GM12892 (cell line): ENCODE measurements at places on chromosomes 11 and 22.

- DNase-seq, result no peak
Measured at GRCh38 chr11:130391711-130392110, 36.7 kb downstream of the ADAMTS8 start.

DNA sequence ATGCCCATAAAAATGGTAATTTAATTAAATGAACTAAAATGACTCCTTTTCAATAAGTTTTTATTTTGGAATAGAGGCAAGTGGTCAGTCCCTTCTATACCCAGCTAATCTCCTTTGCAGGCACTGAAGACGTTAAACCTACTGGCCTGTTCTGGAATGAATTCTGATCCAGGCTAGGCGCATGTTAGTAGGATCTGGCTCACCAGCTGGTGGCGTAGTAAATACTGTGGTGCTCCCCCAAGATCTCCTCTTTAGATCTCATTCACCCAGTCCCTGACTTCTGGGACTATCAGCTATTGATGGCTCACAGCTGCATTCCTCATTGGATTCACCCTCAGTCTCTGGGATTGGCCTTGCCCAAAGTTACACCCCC, 173.7 kb upstream of the DDI1 start:
- no peak for DNase-seq

GRCh38 chr11:66815646-66816045, 27.6 kb upstream of the RCE1 start:
- DNase-seq, result no peak

- DNase-seq, result no peak
Measured at GRCh38 chr11:10676919-10677318, 16.6 kb downstream of the IRAG1 start.

- no peak for DNase-seq
Measured at GRCh38 chr11:20003351-20003750, 156.9 kb downstream of the DBX1 start.

- no peak for DNase-seq
Measured at GRCh38 chr11:9739123-9739900, 75.4 kb downstream of the SWAP70 start.

GRCh38 chr11:72114570-72114969, 2.1 kb upstream of the ANAPC15 start:
- no peak for DNase-seq

DNA sequence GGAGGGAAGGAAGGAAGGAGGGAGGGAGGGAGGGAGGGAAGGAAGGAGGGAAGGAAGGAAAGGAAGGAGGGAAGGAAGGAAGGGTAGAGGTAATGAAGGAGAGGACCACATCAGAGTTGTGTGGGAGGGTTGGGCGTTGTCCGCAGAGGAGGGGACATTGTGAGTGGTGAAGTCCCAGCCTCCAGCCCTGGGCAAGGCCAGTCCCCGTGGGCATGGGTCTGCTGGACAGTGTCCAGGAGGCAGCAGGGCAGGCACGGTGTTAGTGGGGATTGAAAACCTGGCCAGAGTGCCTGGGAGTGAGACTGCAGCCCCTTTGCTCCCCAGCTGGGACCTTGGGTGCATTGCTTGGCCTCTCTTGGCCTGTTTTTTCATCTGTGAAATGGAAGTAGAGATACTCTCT, 1462.3 kb downstream of the BRD1 start:
- DNase-seq, result no peak

DNA sequence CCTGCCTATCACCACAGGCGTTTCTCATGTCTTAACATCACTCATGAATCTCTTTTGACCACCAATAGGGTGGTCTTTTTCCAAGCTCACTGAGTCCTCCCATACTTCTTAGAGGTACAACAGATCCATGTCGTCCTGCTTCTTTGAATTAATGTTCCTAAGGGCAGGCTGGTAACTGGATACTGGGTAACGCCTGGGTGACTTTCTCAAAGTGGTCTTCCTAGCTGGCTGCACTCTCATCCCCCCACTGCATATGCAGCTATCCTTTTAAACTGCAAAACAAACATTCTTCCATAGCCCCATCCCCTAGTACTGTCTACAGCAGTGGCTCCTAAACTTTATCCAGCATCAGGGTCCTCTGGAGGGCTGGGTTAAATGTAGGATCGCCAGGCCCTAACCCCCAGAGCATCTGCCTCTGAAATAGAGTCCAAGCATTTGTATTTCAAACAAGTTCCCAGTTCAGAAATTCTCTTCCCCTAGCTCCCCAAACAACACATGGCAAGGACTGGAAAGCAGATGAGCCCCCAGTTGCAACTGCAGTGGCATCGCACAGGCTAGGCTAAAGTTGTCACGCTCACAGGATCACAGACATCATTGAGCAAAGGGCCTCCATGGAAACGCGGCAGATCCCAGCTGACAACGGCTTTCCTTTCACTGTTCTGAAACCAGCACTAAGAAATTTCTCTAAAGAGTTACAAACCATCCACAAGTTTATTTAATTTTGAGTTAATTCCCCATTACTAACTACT, 204.9 kb downstream of the LARGE1 start:
- DNase-seq, result no peak

- DNase-seq, result no peak
Measured at GRCh38 chr22:37529652-37530345, 10.6 kb upstream of the CARD10 start.

- peak; percentile 13 for DNase-seq
Measured at GRCh38 chr11:131408025-131408640, 37.7 kb downstream of the NTM start.

GRCh38 chr11:32829680-32830412, at the start of gene PRRG4:
Gene PRRG4 (plus strand): TSS chr11:32829927. CDS start chr11:32830530, 603 bp downstream.
- peak; percentile 64 for DNase-seq

- DNase-seq, result no peak
Measured at GRCh38 chr11:66725647-66726046, 3.4 kb downstream of the SPTBN2 start.

DNA sequence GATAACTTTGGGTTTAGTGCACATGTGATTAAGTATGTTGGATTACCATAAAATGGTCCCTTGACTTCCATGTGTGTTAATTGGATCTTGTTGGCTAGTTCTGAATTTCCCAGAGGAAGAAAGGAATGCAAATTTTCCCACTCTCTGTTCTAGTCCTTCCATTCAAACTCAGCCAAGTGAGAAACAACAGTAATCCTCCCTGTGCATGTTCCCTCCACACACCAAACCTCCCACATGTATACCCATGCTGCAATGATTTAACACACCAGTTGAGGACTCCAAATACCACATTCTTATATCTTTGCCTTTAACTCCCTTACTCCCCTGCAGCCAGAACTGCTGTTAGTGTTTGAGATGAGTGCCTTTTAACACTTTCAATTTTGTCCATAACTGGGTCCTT, 1158.9 kb downstream of the DLG2 start:
- DNase-seq, result no peak

DNA sequence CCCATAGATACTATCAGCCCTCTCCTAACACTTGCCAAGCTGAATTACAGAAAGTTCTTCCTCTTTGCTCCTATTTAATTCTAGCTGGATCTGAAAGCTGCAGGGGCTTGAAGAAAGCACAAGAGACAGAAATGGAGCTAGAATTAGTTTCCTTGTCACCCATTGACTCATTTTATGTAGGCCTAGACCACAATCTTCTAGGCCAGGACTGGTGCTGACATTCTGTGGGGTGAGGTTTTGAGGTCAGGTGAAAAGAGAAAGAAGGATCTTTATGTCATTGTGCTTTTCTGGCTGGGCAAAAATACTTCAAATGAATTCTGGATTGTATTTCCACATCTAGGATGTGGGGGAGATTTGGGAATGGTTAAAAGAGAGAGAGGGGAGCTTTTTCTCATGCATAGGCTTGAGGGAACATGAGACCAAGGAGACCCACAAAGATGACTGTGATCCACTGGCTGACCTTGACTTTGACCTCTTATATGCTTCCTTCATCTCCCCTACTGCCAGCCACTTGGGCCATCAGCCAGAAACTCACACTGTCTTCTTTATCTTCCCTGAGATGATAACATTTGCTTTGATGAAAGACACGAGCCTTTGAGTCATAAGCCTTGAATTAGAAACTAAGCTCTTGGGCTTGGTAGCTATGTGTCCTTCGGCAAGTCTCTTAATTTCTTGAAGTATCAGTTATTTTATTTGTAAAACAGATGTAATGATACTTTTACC, 274.9 kb upstream of the CADM1 start:
- DNase-seq, result no peak

- peak; percentile 56 for DNase-seq
Measured at GRCh38 chr11:18731949-18732821, 6.2 kb upstream of the IGSF22 start.

GRCh38 chr11:44855493-44855849, 95.2 kb downstream of the TP53I11 start:
- DNase-seq, result no peak

GRCh38 chr11:34480314-34480713, 33.3 kb downstream of the ELF5 start:
- DNase-seq, result no peak

DNA sequence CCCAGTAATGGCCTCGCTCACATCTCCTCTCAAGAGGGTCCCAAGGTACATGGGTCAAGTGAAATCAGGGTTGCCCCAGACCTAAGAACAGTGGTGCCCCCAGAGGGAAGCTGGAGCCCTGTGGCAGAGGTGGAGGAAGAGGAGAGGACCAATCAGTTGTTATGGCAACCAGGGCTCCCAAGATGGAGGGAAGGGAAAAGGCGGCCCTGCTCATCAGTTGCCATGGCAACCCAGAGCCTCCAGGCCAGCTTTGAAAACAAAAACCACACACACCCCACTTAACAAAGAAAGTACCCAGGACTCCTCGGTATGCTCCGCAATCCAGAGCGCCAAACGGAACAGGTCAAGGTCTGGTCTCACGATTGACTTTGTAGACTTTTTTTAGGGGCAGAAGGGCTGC, 53.5 kb upstream of the SLC35C1 start:
- no peak for DNase-seq

DNA sequence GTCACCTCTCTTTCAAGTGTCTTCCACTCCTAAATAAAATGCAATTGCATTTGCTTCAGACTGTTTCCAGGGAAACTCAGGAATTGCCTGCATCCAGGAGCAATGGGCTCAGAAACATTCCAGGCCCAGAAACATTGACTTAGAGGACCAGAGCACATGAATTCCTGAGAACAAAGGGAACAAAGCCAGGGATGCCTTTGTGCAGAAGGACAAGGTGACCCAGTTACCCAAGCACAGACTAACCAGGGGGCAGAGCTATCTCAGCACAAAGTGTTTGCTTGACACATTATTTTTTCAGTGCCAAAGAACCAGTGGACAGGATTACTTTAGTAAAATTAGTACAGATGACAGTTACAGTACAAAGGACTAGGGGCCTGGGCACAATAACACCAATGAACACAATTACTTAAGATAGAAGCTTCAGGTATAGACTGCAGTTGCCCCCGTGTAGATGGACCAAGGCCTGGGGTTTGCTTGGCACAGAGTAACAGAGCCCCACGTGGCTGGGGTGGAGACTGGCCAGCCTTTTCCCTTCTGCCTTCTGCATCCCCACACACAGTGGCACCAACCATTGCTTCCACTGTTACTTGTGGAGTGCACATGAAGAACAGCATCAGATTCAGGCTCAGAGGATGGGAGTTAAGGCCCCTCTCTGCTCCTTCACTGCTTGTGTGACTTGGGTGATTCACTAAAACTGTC, 500.8 kb downstream of the INSC start:
- DNase-seq, result no peak

DNA sequence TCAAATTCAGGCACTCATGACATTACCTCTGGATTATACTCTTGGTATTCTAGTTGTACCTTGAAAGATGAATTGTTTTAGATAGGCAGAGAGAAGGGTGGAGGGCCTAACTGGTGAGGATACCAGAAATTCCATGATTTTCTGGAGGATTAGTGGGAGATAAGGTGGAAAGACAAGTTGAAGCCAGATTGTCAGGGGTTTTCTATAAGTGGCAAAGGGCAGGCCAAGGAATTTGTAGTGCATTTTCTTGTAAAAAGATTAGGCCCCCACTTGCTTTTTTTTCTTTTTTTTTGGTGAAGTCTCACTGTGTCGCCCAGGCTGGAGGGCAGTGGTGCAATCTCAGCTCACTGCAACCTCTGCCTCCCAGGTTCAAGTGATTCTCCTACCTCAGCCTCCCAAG, 28.4 kb upstream of the PRDM10 start:
- DNase-seq, result no peak

DNA sequence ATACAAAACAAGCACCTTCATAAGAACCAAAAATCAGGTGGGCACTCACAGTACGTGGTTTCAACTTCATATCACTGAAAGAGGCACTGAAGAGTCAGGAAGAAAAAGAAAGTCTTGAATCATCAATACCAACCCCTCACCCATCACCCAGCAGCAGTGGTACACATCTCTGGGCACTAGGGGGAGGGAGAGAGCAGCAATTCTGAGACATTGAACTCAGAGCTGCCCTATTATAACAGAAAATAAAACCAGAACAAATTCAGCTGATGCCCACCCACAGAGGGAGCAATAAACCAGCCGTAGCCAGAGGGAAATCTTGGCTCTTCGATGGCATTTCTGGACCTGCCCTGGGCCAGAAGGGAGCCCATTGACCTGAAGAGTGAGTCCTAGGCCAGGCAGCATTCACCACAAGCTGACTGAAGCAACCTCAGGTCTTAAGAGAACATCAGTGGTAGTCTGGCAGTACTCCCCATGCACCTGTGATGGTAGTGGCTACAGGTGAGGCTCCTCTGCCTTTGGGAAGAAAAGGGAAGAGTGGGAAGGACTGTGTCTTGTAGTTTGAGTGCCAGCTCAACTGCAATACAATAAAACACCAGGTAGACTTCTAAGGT, 42.2 kb upstream of the FAM181B start:
- DNase-seq, result peak; percentile 21

- no peak for DNase-seq
Measured at GRCh38 chr11:96008161-96008720, 84.3 kb upstream of the MTMR2 start.

DNA sequence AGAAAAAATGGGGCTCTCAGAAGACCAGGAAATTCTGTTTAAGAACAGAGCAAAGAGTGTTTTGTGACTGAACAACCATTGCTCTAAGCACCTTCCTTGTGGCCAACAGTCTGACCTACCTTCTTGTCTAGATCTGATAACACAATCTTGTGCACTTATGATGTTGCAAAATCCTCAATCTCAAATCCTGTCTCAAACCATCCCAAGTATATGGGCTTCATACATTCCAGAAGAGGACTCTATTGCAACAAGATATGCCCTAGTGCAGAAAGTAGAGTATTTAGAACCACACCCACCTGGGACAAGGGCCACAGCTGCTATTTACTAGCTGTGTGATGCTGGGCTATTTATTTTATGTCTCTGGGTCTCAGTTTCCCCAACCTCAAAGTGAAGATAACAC, 27.1 kb downstream of the RASSF10 start:
- DNase-seq, result no peak

GRCh38 chr11:103433386-103434072, 324.3 kb downstream of the DYNC2H1 start:
- DNase-seq, result no peak

DNA sequence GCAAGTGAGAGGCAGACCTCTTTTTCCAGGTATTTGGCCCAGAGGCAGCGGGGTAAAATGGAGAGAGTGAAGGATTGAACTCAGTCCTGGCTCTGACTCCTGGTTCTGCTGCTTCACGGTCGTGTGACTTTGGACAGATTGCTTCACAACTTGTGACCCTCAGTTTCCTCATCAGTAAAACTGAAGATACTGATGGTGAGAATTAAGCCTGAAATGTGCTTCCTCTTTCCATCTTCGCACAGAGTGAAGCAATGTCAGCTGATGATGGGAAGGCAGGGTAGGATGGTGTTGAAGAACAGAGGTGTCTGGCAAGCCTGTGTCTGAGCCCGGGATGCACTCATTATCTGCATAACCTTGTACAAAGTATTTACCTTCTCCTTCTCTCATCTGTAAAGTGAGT, 59.0 kb downstream of the UBASH3B start:
- no peak for DNase-seq

- DNase-seq, result no peak
Measured at GRCh38 chr11:128451652-128452470, 135.5 kb downstream of the ETS1 start.
